AG20443 (cell line): ENCODE measurements at places on chromosomes 11 and 22.
A peak's percentile ranks its signal among the peaks of the same experiment; 100 is the strongest.

DNA sequence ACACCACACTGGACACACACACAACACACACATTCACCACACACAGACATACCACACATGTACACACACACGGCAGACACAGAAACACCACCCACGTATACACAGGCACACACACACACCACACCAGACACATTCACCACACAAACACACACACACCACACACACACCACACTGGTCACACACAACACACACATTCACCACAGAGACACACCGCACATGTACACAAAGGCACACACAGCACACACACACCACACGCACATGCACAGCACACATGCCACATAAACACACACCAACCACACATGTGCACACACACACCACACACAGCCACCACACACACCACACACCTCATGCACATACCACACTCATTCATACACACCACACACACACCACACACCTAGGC, 84.2 kb upstream of the PRR5 start:
- DNase-seq = no peak

DNA sequence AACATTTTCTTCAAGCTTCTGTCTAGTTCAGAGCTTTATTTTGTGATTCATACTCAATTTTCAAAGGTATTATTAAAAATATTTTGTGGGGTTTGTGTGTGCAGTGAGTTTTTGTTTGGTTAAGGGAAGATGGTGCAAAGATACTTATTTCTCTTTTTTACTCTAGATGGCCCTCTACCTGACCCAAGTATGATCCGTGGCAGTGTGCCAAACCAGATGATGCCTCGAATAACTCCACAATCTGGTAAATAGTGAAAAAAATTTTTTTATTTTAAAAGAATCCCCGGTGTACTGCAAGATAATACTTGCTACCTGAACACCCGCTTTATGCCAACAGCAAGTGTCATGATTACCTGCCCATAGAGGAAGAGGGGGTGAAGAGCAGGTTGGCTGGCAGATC, 54.2 kb downstream of the EP300 start:
- DNase-seq = no peak

DNA sequence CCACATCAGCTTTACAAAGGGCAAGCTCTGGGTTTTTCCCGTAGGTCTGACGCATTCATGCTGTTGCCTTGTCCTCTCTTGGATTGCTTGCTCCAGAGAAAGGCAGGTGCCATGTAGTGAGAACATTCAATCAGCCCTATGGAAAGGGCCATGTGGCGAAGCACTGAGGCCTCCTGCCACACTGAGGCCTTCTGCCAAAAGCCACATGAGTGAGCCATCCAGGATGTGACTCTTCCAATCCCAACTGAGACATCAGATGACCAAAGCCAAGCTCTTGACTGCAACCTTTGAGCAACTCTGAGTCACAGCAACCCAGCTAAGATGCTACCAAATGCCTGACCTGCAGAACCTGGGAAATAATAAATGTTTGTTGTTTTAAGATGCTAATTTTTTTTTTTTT, 9.0 kb upstream of the PANX3 start:
- peak; percentile 40 for DNase-seq

DNA sequence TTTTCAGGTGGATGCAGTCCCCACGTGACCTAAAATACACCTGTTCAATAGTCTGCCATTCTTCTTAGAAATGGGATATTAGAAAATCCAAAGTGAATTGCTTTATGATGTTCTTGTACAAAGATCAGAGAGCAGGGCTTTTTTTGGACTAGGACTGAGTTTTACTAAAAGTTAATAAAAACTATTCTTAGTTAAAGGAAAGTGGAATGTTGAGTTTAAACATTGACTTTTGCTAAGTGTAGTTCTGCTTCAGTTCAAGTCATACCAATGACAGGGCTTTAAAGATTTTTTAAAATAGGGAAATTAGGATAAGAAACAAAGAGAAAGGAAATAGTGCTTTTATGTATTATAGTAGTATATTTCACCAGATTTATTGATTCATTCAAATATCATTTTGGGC, at the start of gene SLC22A24:
Gene SLC22A24 (minus strand): TSS at position 101 of the 400 bp plus-strand sequence. CDS start 442 bp downstream, outside the sequence.
- no peak for DNase-seq

DNA sequence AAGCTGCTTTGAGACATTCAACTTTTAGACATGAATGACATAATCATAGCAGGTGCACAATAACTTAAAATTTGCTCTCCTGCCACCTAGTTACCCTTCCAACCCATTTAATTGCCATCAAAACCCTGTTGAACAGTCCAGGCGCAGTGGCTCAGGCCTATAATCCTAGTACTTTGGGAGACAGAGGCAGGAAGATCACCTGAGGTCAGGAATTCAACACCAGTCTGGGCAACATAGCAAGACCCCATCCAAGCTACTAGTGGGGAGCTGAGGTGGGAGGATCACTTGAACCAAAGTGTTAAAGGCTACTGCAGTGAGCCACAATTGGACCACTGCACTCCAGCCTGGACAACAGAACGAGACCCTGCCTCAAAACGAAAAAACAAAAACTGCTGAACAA, 4.0 kb upstream of the PHF21A start:
- DNase-seq = no peak

DNA sequence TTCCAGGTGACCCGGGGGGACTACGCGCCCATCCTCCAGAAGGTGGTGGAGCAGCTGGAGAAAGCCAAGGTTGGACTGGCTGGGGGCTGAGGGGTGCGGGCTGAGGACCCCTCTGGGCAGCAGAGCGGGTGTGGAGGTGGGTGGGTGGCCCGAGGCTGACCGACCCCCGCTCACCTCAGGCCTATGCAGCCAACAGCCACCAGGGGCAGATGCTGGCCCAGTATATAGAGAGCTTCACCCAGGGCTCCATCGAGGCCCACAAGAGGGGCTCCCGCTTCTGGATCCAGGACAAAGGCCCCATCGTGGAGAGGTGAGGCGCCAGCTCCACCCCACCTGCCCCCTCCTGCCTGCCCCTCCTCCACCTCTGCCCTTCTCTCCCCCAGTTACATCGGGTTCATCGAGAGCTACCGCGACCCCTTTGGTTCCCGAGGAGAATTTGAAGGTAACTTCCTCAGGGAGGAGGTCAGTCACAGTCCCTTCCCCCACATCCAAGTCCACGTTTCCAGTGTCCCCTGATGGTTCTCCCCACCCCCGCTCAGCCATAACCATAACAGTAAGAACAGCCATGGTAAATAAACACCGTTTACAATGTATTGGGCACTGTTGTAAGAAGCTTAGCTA, 11.2 kb downstream of the DPP3 start:
- DNase-seq = peak; percentile 28

DNA sequence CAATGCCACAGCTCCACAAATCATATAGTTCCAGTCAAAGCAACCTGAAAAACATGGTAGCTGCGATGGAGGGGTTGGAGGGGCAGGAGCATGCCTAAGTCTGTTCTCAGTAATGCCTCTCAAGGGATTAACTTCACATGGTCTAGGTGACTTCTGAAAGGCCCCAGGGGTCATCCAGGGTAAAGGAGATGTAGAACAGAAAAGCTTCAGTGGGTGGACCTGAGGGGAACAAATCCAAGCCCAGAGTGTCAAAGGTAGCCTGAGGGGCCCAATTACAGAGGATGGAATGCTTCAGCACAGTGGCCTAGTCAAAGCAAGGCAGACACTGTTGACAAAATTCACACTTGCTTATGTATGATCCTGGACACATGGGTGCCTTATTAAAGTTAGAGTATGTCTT, 23.3 kb downstream of the OR4D9 start:
- DNase-seq = no peak

DNA sequence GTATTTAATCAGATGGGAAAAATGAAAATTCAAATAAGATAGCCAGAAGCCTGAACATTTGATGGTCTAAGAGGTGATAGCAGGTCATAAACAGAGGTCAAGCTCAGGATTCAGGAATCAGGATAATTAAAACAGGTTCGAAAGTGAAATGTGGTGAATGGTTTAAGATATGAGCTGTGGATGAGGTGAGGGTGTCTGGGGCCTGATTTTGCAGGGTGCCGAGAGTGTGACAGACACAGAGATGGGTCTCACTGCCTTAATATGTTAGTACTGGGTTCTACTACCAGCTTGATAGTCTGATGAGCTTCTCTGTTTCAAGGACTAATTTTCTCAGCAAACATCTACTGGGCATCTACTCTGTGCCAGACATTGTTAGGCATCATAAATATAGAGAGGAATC, 19.9 kb upstream of the EMSY start:
- DNase-seq = no peak

GRCh38 chr22:48577014-48577690, 1250.5 kb downstream of the BRD1 start:
- no peak for DNase-seq

- no peak for DNase-seq
These were observed 9.6 kb upstream of the RELA start for GRCh38 chr11:65672180-65672860.

GRCh38 chr11:8658321-8659057, 24.0 kb downstream of the TRIM66 start:
- DNase-seq = no peak

GRCh38 chr11:127677660-127678425, 677.3 kb upstream of the KIRREL3 start:
- no peak for DNase-seq

- DNase-seq = no peak
These were observed 20.4 kb downstream of the FCHSD2 start for GRCh38 chr11:73121692-73122091.

DNA sequence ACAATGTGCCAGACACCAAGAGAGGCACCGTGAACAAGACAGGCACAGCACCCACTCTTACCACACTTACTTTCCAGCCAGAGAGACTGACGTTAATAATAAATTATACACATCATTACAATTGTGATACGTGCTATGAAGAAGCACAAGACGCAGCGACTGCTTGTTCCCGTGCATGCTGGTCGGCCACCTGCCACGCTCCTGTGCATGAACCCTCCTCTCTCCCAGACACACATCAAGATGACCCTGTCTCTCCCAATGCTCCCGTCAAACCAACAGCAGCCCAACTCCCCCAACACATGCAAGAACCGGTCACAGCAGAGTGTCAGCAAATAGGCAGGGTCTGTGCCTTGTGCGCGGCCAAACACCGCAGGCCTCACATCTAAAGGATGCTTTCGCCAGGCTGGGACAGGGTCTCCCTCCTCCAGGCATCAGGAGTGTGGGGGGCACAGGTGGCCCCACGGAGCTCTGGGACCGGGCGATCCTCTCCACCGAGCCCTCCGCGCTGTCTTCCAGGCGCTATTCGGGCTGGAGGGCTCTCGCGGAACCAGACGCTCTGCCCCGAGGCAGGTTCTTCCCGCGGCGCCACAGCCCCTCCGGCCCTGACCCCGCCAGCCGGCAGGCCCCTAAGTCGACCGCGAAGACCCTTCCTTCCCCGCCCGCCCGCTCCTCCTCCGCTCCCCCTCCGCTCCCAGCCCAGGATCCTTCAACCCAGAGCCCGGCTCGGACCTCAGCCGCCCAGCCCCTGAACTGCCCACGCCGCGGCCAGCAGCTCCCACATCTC, 533 bp downstream of the SERGEF start:
- DNase-seq = peak; percentile 31

DNA sequence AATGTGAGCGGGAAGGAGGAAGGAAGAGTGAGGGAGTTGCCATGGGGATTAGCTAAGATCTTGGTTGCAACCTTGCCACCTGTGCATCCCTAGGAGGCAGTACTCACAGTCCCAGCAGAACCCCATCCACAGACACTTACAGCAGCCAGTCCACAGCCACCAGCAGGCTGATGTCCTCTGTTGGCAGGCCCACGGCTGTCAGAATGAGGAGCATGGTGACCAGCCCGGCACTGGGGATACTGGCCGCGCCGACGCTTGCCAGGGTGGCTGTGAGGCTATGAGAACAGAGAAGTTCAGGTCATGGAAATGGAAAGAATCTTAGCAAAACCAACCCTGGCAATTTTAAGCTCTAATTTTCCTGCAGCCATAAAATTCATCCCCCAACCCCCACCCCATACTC, 138.6 kb downstream of the SLC1A2 start:
- no peak for DNase-seq

DNA sequence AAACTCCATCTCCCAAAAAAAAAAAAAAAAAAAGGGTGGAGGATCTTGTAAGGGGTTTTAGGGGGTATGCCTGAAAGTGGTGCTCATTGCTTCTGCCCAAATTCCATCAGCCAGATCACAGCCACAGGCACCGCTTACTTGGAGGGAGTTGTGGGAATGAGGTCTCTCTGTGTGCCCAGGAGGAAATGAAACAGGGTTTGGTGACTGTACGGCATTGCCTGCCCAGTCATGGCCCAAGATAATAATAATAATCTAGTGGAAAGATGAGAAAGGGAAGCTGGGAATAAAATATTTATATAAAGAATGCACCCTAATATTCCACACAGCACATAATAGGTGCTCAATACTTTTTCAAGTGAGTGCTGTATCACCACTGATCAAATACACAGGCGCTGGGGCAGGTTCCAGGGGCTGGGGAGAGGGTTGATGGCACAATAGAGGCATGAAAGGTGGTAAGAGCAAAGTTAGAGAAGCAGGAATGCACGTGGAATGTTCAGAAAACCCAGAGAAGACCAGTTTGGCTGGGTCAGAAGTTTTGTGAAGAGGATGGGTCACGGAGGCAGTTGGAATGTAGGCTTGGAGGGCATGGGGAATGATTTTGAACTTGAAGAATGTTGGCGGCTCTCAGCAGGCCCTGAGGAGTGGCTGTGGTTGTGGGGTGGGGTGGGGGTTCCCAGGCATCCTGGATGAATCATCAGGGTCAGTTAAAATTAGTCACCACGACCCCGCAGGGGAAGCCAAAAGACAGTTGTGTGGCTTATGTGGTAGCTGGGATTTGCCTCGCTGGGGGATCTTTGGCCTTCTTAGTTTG, 12.5 kb upstream of the MB start:
- peak; percentile 95 for DNase-seq

- DNase-seq = no peak
These were observed 668.9 kb downstream of the METTL15 start for GRCh38 chr11:28777126-28777525.

GRCh38 chr22:44192098-44192815, 11.5 kb downstream of the PARVG start:
- DNase-seq = no peak
